ENCODE measurements at places on chromosomes 1 and 21. TPM values are rescaled to one million over a fixed set of nuclear protein-coding genes. Genes with fewer than 3 reads are reported as not detected.

- no peak for DNase-seq
These were observed 111.3 kb downstream of the GREM2 start for GRCh38 chr1:240500647-240501046.

GRCh38 chr1:88239205-88239604, 444.9 kb upstream of the PKN2 start:
- DNase-seq: no peak

GRCh38 chr1:231684356-231685244, 58.0 kb downstream of the DISC1 start:
- DNase-seq: no peak

Gene TFF3
- 1.1 TPM for polyA plus RNA-seq

Gene TLR5
- 4.0 TPM for polyA plus RNA-seq

Gene CHRNB2
- polyA plus RNA-seq: 0.21 TPM

GRCh38 chr1:181184621-181185020, 96.1 kb downstream of the IER5 start:
- no peak for DNase-seq

DNA sequence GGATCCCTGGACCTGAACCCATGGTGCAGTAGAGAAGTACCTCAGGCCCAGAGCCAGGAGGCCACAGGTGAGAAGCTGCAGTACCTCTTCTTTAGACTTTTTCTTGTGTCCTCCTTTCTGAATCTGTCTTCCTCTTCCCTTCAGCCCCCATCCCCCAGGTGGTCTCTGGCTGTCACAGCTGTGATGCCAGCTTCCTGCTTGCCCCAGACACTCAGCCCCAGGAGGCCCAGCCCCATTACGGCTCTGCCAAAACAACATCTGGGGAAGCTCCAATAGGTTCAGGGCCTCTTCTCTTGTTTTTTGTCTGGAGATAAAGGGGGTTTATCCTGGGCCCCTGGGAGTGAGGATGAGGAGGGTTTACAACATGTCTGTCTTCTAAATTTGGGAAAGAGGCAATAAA, 9.5 kb upstream of the BTG2 start:
- no peak for DNase-seq

Gene NT5C1A
- polyA plus RNA-seq: 6.3 TPM

Gene AKT3
- 18.3 TPM for polyA plus RNA-seq

Gene SPRR2A
- not detected for polyA plus RNA-seq

GRCh38 chr1:29349871-29350491, 113.7 kb downstream of the PTPRU start:
- DNase-seq: no peak

GRCh38 chr1:205592443-205593003, 39.3 kb downstream of the ELK4 start:
- DNase-seq: no peak

GRCh38 chr1:62840555-62840954, 56.6 kb downstream of the ATG4C start:
- no peak for DNase-seq

DNA sequence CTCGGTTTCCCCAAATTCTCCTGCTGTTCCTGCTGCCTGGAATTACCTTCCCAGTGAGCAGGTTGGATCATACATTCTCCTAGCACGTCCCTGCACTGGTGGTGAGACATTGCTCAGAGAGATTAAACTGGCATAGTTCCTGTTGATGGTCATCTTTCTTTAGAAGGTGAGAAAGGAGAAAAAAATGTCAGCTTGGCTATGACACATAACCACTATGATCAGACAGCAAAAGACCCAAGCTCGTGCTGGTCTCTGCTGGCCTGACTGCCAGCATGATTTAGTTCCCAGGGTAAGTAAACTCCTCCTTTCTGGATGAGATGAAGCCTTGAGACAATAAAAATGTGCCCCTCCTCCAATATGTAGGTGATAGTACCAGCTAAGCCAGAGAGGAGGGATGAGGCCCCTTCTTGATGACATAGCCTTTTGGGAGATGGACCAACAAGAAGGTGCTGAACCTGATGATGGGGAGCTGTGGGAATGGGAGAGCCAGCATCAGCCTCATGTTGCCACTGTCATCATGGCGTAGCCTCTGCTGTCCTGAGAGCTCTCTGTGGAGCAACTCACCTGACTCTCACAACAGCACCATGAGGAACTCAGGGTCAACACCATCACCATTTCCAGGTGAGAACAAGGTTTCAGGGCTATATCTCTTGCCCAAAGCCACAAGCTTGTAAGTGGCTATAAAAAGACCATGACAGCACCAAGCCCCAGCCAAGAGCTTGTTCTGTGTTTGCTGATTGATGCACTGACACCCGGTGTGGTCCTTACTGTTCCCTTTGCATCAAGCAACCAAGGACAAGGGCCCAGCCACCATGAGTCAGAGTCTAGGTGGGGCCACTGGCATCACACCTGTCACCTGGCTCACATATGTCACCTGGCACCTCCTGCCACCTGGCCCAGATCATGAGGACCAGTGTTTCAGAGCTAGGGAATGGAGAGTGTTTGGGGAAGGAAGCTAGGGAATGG, 200.0 kb downstream of the MATN1 start:
- DNase-seq: no peak

GRCh38 chr1:241860922-241861321, 12.9 kb downstream of the EXO1 start:
- no peak for DNase-seq

- no peak for DNase-seq
These were observed 7.0 kb downstream of the CAPZB start for GRCh38 chr1:19478322-19478721.

DNA sequence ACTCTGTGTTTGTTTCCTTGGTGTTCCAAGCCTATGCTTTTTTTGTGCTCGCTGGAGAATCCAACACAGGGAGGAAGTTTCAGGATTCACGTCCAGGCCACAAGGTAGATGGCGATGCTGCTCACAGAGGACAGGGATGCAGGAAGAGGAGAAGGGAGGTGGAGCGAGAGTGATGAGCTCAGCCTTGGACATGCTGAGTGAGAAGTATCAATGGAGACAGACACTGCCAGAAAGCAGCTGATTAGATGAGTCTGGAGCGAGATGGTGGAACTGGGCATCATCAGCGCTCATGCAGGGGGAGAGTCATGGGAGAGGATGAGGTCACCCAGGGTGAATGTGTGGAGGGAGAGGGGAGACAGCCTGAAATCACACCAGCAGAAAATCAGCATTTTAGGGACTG, 110.0 kb downstream of the GLUL start:
- peak; percentile 47 for DNase-seq

DNA sequence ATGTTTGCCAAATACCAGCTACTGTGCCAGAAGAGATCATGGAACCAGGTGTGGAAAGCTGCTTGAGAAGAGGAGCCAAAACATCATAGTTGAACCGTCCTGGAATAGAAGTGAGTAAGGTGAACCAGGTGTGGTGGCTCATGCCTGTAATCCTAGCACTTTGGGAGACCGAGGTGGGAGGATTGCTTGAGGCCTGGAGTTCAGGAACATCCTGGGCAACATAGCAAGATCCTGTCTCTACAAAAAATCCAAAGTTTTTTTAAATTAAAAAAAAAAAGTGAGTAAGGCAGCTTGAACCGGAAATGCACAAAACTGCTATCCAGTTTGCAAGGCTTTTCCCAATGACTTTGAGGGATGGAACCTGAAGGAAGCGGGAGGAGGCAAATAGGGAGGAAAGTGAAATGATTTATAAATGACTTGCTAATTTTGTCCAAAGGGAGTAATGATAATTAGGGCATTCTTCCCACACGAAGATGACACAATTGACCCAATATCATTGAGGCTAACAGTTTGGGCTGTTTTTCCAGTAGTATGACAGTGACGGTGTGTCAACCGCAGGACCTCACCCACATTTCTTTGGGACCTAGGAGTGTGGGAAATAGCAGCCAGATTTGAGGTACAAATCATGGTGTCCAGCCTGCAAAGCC, 1.5 kb upstream of the CNN3 start:
- DNase-seq: peak; percentile 45

Gene SERTAD4
- polyA plus RNA-seq: 12.0 TPM

GRCh38 chr1:19852036-19852435, 30.2 kb upstream of the OTUD3 start:
- DNase-seq: no peak

All from muscle of leg (tissue), 16 donors.